ENCODE measurements at places on chromosomes 4 and X.

GRCh38 chrX:21398426-21398825 lies 24.2 kb downstream of the CNKSR2 start:
- no peak for DNase-seq

DNA sequence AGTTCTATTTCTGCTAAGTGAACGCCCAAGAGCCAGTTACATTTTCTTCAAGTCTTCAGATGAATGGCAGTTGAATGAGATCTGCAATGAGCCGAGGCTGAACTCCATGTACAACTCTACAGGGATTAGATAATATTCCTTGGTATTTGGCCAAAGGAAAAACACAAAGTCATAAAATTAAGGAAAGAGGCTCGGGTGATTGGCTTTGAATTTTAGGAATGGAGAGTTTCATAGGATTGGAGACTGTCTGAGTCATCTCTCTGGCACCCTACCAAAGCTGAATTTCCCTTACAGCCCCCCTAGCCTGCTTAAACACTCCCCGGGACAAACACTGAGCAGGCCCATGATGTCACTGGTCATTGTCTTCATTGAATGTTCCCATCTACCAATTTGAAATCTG lies 188.0 kb upstream of the C1QTNF7 start:
- DNase-seq, result no peak

DNA sequence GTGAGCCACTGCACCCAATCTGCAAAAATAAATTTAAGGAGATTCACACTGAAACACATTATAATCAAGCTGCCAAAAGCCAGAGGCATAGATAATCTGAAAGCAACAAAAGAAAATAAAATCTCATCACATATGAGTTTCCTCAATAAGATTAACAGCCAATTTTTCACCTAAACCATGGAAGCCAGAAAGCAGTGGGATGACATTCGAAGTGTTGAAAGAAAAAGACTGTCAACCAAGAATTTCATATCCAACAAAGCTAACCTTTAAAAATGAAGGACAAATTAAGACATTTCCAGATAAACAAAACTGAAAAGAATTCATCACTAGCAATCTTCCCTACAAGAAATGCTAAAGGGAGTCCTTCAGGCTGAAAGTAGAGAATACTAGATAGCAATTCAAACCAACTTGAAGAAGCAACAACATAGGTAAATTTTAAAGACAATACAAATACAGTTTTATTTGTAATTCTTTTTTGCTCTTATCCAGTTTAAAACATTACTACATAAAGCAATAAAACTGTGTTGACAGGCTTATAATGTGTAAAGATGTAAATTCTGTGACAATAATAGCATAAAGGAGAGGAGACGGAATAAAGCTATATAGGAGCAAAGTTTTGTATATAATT lies 23.1 kb upstream of the KLHL8 start:
- no peak for DNase-seq

DNA sequence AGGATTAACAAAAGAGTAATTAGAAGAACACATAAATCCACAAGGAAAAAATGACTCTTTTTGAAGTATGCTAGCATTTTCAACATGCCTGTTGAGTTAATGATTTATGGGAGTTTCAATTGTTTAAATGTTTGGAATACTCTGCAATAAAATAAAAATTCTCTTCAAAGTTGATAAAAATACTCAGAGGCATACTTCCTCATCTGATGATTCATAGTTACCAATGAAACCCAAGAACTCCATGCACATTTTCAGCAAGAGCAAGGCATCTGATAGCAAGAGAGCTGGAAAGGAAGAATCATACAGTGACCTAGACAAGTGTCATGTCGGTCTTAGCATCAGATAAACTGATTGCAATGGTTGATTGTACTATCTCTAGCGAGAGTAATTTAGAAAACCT lies 443.7 kb upstream of the ATOH1 start:
- DNase-seq, result no peak

GRCh38 chr4:183335369-183335940 lies 13.2 kb upstream of the CLDN24 start:
- no peak for DNase-seq

- DNase-seq, result no peak
These were observed 393.3 kb upstream of the CTSO start for GRCh38 chr4:156346959-156347385.

GRCh38 chr4:150769248-150769647 lies 187.3 kb downstream of the MAB21L2 start:
- DNase-seq, result no peak
